ENCODE measurements at places on chromosomes 3 and 15.
A peak's percentile ranks its signal among the peaks of the same experiment; 100 is the strongest.

DNA sequence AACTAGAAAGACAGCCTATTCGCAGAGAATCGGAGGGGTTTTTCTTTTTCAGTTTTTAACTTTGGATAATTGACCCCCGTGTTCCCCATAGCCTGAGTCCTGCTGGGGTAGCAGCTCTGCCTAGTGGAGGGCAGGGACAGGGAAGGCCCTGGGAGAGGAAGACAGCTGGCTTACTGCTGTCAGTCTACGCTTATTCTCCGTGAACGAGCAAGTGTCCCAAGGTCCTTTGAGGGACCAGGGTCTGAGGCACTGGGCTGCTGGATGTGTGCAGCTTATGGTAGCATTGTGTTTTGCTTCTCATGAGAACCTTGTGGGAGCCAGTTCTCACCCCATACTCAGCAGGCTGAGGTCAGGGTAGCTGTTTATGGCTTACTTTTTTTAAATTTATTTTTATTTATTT, 3.0 kb downstream of the LIMD1 start:
- DNase-seq: no peak

DNA sequence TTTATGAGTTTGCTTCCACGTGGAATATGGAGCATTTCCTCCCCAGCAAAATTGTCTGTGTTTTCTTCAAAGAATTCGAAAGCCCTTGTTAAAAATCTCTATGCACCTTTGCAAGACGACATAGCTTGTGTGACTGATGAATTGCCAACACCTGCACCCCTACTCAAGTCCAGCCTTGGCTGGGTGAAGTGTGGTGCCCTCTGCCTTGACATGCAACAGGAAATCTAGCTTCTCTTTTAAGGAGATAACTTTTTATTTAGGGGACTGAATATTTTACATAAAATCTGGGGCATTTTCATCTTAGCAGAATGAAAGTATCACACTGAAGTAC, 647 bp downstream of the HMG20A start:
- DNase-seq: no peak

DNA sequence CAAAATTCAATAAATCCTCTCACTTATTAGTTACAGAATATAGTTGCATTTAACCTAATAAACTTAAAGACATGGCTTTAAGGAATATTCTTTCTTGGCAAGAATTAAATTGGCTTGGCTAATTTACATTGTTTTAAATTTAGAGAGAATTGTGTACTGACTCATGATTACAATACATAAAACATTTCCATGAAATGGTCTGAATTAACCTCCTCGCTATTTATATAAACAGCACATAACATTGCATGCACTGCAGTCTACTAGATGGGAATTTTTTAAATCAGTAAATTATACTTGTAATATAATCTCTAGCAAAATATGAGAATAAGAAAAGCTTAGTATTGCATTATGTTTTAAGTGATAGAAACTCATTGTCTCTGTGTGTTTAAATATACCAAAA, 268.9 kb downstream of the SHOX2 start:
- DNase-seq: no peak

- DNase-seq: no peak
Measured at GRCh38 chr15:77464129-77464865, 43.6 kb downstream of the HMG20A start.

DNA sequence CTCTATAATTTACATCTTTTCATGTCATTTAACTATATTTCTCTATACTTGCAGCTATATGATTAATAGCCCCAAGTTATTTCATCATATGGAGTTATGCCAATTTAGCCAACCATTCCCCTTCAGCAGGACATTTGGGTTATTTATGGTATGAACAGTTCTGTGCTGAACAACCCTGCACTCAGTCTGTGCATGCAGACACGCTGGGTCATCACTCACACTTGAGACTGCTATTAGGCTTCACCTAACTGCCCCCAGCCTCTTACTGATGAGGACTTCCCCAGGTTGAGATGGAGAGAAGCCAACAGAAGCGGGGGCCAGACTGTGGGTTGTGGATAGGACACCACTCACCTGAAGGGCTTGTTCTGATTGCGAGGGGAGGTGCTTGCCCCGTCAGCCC, 7.3 kb downstream of the TADA3 start:
- no peak for DNase-seq

DNA sequence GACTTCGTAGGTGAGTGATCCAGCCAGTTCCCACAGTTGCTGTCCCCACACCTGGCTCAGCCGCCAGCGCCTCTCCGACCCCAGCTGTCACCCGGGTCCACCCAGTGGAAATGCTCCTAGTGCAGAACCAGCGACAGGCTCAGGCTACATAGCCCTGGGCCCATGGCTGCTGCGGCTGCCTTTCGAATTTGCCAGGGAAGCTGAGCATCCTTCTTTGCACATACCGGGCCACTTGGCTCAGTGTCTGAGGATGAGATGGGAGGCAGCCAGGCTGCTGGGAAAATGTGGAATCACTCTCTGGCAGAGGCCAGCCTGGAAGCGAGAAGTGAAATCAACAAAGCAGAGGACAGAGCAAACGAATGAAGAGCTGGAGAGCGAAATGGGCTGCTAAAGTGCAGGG, 80.1 kb downstream of the ST8SIA2 start:
- DNase-seq: no peak

DNA sequence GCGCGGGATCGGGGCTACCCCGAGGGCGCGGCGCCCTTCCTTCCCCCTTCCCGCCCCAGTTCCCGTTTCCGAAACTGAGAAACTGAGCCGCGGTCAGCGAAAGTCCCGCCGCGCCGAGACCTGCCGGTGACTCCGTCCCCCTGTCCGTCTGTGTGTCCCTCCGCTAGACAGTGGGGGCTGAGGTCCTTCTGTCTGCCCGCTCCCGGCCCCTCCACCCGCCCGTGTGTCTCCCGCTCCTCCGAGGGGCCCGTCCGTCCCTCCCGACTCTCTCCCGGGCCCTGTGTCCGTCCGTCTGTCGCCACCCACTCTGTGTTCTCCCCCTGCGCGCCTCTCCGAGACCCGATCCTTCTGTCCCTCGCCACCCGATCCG, 426 bp downstream of the PRKCD start:
- peak; percentile 43 for DNase-seq

DNA sequence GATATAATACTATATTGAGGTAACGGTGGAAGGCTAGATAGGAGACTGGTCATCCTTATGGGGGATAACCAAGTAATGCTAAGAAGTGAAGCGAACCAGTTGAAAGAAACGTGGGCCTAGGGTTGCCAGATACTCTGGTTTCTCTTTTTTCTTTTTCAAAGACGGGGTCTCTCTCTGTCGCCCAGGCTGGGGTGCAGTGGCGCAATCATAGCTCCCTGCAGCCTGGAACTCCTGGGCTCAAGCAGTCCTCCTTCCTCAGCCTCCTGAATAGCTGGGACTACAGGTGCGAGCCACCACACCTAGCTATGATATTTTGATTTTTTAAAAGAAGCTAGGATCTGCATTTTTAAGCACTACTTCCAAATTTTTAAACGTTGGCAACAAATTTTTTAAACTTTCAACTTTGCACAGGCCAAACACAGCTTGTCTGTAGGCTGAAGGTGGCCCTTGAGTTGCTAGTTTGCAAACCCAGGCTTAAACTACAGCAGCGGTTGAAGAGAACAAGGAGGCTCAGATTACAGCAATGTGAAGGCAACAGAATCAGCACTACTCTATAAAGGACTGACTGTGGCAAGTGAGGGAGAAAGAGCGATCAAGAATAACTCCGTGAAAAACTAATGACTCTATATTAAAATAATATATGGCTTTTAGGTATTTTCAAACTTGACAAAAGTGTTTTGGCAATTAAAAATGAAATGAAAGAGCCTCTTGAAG, 1.2 kb upstream of the RUBCN start:
- DNase-seq: no peak

DNA sequence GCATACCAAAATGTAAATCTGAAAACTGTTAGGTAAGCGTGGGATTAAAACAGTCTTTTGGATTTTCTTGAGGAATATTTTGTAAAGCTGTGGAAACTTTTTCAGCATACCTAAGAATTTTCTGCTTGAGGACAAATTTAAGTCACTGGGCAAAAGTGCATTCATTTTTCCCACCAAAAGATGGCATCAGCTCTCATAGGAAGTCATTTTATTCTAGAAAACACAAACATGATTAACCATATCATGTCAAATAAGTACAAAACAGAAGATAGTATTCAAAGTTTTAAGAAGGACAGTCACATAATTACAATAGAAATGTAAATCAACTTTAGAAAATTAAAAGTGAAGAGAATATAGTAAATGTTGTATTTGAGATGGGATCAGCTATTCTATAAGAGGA, 63.5 kb downstream of the SLC49A4 start:
- no peak for DNase-seq

DNA sequence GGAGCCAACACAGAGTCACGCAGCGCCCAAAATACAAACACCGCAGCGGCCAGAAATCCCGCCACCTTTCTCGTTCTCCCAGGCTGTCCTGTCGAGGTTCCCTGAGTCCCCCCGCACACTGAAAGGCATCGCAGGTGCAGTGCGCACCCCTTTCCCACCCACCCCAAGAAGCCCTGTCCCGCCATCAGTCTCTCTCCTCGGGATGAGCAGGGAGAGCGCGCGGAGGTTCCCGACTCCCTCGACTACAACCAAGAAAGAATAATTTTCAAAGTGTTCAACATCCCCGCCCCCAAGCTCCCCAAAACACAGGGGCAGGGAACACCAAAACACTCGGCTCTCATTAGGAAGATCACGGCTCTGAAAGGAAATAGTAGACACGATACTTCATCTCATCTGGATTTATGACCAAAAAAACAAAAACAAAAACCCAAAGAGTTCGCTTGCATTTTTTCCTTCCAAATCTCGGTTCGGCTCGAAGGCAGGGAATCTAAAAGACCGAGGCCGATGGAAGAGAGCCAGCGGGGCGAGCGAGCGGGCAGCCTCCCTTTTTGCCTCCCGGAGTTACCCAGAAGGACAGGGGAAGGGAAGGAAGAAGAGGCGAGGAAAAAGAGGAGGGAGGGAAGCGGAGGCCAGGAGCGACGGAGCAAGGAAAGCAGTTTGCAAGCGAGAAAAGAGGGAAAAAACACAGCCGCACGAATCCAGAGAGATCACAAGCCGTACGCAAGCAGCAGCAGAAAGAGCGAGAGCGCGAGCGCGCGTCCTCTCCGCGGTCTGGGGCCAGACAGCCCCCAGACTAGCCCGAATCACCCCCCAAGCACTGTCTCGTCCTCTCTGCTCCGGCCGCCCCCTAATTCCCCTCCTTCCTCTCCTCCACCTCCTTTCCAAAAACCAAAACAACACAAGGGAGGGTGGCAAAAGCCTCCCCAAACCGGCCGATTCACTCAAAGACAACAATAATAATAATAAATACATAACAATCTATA, 808 bp downstream of the BCL6 start:
- DNase-seq: no peak

- peak; percentile 47 for DNase-seq
Measured at GRCh38 chr3:24683633-24684384, 189.2 kb upstream of the THRB start.

DNA sequence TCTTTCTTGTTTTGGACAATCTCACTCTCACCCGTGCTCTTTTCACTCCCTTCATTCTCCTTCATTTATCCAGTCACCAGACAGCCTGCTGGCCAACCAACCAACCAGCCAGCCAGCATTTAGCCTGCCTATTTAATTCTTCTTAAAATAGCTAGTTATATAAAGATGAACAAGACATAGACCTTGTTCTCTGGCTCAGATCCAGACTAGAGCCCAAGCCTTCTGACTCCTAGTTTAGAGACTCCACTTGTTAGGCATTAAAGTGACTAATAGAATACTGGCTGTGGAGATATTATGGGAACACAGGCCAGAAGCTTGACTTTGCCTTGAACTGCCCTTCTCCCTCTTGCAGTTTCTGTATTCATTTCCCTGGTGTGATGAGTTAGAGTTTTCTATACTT, 215.3 kb upstream of the THRB start:
- DNase-seq: no peak

DNA sequence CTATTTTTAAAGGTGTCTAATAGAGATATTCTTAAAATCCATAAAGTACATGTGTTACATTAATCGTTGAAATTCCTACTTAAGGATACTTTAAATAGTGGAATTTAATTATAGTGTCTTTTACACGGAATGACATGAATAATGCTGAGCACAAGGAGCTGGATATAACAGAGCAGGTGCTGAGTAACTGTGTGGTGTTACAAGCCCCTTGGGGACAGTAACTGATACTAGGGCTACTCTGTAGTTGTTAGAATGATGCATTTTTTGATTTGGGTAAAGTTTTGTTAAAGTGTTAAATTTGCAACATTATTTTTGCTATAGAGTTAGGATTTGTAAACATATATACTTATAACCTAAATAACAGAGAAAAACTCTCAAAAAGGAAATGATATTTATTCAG, 1496.1 kb downstream of the OTOL1 start:
- no peak for DNase-seq

GRCh38 chr3:111418391-111418790, 123.6 kb upstream of the CD96 start:
- no peak for DNase-seq

- peak; percentile 20 for DNase-seq
Measured at GRCh38 chr3:43104660-43105595, 951 bp downstream of the POMGNT2 start.

DNA sequence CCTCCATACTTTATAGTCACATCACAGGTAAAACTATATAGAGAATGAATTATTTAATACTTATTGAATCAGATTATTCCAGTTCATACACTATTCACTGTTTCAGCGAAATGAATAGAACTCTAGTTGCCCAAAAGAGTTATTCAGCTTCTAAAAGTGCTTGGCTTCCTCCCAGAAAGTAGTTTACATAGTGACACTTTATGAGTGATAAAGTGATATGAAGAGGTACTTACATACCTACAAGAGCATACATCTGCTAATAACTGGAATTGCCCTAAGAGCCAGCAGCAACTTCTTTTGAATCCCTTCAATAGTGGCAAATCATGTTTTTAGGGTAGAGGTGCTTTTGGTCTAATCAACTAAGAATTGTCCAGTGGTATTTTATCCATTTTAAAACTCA, 635.1 kb upstream of the AGTR1 start:
- DNase-seq: no peak

DNA sequence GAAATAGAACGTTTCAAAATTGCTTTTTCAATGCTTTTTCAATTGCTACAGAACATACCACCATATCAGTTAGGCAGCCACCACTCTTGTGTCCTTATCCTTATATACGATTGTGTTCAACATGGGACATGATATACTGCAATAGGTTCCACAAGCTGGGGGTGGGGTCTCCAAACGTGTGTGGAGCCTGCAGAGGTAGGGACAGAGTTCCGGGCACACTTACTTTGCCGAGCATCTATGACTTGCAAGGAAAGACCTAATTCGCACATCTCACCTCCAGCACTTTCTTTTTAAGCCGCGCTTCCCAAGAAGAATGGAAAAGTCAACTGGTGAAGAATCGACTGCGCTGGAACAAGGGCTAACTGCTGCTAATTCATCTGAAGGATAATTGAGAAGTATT, 39.6 kb upstream of the SFMBT1 start:
- DNase-seq: no peak
